D341Med (cell line): ENCODE measurements at places on chromosomes 4 and X.

- DNase-seq, result no peak
These were observed 1.1 kb downstream of the NFXL1 start for GRCh38 chr4:47913330-47913729.

DNA sequence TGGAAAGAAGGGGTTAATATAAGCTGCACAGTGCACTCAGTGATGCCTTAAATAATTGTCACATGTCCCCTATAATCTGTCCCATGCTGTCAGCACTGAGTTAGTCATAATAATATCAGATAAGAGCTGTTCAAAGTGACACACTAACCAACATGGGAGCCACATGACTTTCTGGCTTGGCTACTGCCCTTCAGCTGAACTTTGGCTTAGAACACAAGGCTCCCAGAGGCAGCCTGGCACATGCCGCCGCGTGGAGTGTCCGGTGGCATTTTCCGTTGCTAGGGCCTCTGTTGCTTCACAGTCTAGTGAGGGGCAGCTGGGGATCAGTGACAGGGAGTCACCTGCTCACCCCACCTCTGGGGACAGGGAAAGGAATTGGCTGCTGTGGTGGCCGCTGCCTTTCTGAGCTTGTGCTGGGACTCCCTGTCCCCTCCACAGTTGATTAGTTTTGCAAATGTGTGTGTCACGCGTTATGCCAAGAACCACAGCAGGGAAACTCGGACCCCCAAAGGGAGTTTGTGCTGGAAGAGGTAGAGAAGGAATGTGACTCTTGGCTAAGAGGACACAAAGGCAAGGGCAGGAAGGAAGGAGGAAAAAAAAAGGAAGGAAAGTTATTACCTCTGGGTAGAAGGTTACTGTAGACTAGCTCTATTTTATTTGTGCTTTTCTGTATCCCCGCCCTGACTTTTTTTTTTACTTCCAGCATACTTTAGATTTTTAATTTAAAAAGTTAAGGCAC lies 41.1 kb upstream of the PPARGC1A start:
- no peak for DNase-seq

DNA sequence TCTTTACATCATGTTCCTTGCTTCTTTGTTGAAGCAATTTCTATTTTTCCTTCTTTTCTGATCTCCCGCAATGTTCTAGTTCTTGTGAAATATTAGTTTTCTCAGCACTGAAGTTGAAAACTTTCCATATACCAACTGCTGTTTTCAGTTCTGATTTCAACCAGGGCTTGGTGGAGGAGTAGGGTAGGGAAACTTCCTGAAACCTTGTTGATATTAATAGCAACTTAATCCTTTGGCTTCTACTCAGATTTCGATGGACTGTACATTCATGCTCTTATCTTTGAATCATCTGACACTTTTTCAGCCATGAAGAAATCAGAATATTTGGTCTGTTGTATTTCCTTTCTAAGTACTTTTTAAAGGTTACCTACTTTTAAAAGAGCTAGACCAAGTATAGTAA lies 315.8 kb downstream of the RPA4 start:
- no peak for DNase-seq

- no peak for DNase-seq
These were observed 414.4 kb downstream of the ARHGAP24 start for GRCh38 chr4:85889314-85889713.

- no peak for DNase-seq
These were observed 197.7 kb downstream of the SPATA18 start for GRCh38 chr4:52248820-52249219.

GRCh38 chr4:3054169-3054759 lies 20.1 kb downstream of the HTT-AS start:
- no peak for DNase-seq

DNA sequence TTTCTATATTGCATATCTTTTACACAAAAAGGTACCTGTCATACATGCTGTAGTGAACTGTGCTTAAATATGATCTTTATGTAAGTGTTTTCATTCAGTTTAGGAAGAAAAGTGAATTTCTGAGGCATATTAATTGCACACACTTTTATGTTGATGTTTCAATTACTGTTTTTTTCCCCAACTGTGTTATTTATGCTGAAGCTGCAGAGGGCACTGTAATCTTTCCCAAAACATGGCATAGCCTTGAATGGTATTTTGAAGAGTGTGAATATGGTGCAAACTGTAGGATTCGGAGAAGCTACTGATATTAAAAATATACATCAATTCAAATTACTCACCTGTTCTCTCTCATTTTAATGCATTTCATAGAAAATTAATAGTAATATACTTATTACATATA lies 6.0 kb upstream of the CENPE start:
- DNase-seq, result peak; percentile 33

- DNase-seq, result no peak
These were observed 190.0 kb upstream of the EMCN start for GRCh38 chr4:100707786-100708185.

- no peak for DNase-seq
These were observed 23.9 kb upstream of the NDNF start for GRCh38 chr4:121096191-121096590.

GRCh38 chr4:177079327-177079726 lies 230.3 kb upstream of the NEIL3 start:
- DNase-seq, result no peak

GRCh38 chr4:88333741-88334405 lies 44.8 kb upstream of the HERC6 start:
- DNase-seq, result no peak

- no peak for DNase-seq
These were observed 20.3 kb upstream of the CTBP1 start for GRCh38 chr4:1269209-1269608.

- no peak for DNase-seq
These were observed 1313.7 kb upstream of the PABPC4L start for GRCh38 chr4:135515295-135515694.

- no peak for DNase-seq
These were observed 69.2 kb downstream of the MID1IP1 start for GRCh38 chrX:38870361-38870895.
